ENCODE measurements at places on chromosomes 6 and 20.

DNA sequence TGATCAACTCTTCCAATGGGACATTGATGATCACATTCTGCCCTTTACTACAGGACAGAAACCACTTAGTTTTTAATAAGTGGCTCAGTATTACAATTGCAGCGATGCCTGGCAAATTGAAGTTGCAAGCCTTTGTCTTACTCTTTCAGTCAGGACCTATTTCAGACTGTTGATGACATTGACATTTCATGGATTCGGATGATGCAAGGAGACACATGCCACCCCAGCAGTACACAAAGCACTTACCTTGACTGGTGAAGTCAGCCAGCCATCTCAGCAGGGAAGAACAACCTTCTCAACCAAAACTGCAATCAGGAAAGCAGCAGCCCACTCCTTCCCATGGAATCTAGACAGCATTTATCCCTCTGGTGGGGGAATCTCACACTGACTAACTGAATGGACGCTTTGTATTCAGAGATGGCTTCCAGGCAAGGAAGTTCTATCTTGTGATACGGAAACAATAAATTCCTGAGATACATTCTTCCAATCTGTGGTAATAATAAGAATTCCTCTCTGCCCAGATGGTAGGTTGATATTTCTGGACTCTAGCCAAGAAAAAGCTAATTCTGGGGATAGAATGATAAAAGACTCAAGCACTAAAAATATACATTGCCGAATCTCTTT is 24.8 kb downstream of the NFYA start:
- DNase-seq: no peak

DNA sequence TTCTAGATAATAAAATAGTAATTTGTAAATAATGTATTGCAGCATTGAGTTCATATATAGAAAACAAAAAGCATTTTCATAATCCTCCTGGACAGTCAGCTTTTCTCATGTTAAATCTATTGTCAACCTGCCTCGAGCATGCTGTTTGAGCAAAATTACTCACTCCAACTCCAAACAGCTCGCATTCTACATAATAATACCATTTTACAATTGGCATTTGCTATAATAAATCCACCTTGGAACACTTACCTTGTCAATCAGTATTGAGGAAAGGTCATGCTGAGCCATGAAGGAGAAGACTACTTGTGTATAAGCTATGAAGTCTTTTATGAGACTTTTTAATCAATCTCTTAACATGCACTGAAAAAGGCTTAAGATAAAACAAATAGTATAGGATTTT is 682.6 kb downstream of the CBLN4 start:
- DNase-seq: no peak

DNA sequence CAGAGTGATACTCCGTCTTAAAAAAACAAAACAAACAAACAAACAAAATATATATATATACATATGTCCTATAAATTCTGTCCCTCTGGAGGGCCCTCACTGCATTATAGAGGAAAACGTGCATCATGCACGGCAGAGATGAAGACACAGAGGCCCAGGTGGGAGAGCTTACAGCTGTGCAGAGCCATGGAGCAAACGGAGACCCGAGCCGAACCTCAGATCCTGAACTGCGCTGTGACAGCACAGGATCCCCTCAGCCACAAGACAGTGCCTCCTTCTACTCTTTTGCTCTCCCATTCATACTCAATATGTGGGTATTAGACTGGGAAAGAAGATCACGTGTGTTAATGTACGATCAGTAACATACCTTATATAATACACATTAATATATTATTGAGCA is 81.6 kb downstream of the ZNF217 start:
- DNase-seq: no peak

- no peak for DNase-seq
These were observed 41.8 kb upstream of the UBR2 start for GRCh38 chr6:42522036-42522435.

DNA sequence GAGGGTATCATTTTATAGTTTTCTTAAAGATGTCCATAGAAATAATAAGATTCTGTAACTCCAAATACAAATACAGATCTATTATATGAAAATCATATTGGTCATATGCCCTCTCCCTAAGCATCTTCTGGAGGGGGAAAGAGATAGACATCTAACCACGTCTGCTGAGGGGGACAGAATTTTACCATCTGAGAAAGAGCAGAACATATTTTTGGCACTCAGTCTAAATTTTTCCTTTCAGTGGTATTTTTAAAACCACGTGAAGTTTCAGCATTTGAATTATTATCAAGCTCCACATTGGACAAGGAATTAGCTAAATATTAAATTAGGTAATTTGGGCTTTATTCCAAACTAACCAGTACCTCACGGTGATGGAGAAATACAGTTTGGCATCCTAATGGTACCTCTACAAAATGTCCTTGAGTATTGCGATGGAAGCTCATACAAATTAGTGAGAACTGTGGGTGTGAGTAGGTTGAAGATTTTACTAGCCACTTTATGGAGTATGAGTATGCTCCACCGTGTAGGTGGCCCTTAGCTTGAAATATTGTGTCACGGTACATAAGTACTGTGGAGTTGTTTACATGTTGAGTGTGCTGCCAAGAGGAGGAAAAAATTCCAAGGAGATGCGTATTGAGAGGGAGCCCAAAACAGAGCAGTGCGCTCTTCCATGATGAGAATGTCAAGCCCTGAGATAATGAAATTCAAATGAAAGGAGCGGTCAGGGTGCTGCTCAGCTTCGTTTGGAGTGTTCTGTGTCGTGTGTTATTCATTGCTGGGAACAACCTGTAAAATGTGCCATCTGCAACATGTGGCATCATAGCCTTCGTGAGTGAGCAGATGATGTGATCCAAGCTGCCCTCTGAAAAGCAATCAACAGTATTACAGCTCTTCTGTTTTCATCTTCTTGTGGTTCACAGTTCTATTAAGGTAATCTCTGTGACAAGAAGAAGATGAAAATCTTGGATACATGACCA is 48.4 kb upstream of the PHACTR2 start:
- DNase-seq: no peak

- no peak for DNase-seq
These were observed 128.0 kb downstream of the INSM1 start for GRCh38 chr20:20495729-20496503.

DNA sequence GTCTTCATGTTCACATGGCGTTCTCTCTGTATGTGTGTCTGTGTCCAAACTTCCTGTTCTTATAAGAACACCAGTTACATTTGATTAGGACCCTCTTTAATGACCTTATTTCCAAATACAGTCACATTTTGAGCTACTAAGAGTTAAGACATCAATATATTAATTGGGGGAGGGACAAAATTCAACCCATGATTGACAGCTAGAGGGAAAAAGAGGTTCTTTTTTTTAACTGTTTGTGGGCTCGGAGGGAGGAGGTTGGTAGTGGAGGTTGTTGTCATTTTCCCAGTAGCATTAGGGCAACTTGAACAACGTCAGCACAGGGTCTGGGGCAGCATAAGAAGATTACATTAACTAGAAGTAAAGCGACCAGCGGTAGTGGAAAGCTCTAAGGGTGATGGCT is 2.3 kb upstream of the GMDS start:
- no peak for DNase-seq

- DNase-seq: no peak
These were observed 38.4 kb downstream of the THBS2 start for GRCh38 chr6:169215201-169215681.

DNA sequence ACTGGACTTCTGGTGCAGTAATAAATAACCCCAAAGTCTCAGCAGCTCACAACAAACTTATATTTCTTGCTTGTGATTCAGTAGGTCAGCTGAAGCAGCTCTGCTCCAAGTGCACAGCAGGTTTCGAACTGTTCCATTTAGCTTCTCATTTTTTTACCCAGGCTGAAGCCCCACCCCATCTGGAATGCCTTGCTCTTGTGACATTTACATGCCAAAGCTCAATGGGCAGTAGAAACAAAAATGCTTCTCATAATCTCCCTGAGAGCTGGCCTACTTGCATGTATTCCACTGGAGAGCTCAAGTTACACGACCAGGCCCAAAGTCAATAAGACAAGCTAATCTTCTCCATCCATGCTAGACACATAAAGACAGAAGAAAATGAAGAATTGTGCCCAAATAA is 165.2 kb downstream of the HAO1 start:
- no peak for DNase-seq

DNA sequence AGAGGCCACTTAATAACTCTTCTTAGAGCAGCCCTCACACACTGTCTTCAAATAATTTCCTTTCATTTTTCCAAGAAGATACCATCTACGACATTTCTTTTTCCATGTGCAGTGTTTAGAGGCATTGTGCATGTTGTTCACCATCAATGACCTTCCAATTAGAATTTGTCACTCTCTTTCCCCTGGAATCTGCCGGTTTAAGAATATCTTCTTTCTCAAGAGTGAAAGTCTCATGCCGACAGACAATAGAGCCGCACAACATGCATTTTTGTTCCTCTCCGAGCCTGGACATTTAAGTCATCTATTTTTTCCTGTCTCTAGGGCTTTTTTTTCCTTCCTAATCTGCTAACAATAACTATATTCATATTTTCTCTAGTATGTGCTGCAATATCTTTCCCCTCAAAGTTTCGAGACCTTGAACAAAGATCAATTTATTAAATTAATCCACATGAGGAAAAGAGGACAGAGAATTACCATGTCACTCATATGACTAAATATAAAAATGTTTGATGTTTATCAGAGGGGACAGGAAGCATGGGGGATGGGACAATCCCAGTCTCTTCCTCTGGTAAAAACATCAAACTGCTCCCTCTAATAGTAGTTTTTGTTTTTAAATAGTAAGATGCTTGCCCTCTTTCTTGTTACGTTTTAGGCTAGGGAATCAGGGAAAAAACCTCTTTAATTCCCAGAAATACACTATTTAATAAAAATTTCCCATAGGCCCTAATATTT is 893.4 kb downstream of the C6orf118 start:
- DNase-seq: no peak

DNA sequence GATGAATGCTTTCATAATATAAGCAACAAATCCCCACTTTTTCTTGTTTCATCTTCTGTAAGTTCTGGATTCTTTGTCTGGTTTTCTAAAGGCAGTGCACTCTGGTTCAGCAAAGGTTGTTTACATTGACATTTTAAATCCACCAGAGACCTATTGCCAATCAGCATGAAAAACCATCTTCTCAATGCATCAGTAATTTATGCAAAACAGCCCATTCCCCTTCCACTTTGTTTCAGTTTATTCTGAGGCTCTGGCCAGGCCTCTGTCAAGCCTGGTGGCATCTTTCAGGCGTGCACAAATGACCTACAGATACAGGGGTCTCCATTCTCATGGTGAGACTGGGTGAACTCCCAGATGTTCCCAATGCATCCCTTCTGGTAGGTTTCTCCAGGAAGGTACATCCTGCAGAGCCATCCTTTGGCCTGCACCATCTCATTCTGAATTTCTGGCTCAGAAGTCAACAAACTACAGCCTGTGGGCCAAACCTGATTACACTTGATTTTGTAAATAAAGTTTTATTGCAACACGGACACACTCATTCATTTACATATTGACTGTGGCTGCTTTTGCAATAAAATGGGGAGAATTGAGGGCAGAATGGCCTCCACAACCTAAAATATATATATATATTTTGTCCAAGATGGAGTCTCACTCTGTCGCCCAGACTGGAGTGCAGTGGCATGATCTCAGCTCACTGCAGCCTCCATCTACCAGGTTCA is 405.4 kb downstream of the PREX1 start:
- DNase-seq: no peak

- no peak for DNase-seq
These were observed 105.9 kb downstream of the CDKAL1 start for GRCh38 chr6:20640181-20640580.

DNA sequence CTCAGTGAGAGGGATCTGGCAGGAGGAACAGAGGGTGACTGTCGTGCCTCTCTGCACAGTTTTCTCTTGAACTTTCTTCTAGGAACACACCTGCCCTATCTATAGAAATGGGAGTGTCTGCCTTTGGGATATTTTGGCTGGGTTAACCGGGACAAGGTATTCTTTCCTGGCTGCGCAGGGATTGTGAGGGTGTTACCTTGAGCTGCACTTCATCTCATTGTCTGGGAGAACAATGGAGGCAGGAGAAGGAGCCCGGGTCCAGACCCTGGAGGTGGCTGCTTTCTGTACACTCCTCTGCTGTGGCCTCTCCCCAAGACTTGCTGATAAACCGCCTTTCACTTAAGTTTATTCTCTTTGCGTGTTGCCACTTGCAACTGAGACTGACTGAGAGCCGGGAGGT is 192.8 kb downstream of the TBXT start:
- DNase-seq: no peak

- DNase-seq: no peak
These were observed 16.4 kb downstream of the CST8 start for GRCh38 chr20:23507346-23507745.

GRCh38 chr6:41659935-41660334 is 21.7 kb downstream of the MDFI start:
- DNase-seq: no peak

- DNase-seq: no peak
These were observed 40.1 kb upstream of the EEF1A1 start for GRCh38 chr6:73560853-73561407.

DNA sequence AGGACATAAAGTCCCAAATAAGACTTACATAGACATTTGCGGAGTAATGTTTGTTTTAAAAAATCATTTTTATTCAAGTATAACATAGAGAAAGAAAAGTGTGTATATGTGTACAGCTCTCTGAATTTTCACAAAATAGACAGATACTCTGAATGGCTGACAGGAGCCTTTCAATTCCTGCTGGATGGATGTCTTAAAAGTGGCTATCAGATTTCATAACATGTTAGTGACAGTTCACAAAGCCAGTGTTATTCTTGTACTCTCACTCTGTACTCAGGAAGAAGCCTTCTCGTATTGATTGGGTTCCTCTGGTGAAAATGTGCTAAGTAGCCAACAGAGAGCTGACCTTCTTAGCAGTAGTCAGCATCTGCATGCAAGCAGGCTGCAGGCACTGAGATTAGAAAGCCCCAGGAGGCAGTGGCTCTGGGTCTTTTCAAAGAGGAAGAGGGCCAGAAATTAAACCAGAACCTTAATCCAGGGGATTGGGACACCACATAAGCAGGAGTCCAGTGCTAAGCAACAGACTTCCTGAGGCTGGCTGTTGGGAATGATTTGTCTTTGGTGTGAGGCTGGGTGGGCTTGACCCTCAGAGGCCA is 19.7 kb downstream of the SLC17A4 start:
- DNase-seq: no peak

DNA sequence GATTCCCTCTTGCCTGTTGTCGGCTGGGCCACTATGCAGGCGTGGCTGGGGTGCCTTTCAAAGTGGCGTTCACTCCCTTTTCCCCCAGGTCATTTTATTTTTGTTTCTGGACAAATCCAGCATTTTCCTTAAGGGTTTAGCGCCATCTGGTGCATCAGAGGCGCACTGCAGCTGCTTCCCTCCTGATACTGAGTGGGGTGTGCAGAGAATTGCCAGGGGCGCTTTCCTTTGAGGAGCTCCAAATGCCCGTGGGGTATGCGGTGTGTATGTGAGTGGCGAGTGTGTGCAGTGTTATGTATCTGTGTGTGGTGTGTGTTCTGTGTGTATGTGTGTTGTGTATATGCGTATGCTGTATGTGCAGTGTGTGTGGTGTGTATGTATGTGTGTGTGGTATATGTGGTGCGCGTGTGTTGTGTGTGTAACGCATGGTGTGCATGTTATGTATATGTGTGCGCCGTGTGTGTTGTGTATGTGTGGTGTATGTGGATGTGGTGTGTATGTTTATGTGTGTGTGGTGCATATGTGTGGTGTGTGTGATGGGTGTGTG is 100.1 kb upstream of the AGPAT4 start:
- DNase-seq: no peak

All from right renal cortex interstitium (tissue), 3 donors.